ENCODE measurements at places on chromosomes 3 and 15.

DNA sequence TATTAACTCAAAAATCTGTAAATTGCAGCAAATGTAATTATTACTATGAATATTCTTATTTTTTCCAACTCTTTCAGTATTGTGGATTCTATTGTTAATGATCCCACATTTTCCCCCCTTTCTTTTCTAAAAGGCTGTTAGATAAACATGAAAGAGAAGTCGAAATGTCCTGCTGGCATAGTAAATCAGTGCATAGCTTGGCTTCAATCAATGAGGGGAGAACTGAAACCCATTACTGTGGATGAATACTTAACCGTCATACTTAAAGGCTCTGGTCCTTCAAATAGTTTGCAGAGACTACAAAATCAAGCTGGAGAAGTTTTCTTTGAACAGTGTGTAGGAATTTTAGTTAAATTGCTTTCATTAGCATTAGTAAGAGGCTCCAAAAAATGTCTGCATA, 667.9 kb downstream of the CADM2 start:
- DNase-seq: no peak

DNA sequence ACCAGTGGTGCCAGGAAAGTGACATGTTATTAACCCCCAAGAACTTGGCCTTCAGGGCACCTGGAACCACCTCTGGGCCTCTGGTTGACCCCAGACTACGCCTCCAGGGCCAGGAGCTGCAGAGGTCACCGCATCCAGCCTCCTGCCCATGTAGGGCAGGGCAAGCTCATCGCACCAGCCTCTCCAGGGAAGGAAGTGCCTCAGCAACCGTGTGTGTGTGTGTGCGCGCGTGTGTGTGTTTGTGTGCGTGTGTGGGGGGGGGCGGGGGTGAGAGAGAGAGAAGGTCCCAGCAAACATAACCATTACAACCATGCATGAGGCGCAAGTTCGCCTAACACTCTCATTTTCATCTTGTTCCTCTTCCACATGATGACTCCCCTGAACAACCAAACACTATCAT, 31.8 kb downstream of the RAB6B start:
- no peak for DNase-seq

DNA sequence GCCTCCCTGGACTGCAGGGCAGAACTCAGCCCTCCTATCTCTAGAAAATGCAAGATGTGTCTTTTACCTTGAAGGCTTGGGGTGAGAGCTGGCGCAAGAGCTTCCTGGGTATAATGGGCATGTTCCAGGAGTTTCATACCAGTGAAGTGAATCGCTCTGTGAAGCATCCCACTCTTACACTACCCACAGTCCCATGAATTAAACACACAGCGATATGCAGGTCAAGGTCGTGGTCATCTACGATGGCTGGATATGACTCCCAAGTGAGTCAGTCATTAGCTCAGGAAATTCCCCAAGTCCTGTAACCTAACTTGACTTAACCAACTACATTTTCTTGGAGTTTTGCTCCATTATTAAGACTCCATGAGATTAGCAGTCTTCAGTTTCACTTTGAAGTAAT, 439.7 kb downstream of the NTRK3 start:
- no peak for DNase-seq

GRCh38 chr15:52464478-52464877, 64.2 kb downstream of the MYO5A start:
- DNase-seq: no peak

DNA sequence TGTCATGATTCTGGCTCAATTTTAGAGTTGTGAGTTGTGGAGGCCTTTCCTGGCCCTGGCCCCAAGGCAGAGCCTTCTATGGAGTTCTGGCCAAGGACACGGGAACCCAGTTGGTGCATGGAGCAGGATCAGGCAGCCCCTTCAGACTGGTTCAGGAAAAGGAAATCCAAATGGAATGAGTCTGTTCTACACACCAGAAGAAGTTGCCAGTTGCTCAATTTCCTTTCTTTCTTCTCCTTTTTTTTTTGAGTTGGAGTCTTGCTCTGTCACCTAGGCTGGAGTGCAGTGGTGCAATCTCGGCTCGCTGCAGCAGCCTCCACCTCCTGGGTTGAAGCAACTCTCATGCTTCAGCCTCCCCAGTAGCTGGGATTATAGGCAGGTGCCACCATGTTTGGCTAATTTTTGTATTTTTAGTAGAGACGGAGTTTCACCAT, 28.9 kb upstream of the BHLHE40 start:
- no peak for DNase-seq

DNA sequence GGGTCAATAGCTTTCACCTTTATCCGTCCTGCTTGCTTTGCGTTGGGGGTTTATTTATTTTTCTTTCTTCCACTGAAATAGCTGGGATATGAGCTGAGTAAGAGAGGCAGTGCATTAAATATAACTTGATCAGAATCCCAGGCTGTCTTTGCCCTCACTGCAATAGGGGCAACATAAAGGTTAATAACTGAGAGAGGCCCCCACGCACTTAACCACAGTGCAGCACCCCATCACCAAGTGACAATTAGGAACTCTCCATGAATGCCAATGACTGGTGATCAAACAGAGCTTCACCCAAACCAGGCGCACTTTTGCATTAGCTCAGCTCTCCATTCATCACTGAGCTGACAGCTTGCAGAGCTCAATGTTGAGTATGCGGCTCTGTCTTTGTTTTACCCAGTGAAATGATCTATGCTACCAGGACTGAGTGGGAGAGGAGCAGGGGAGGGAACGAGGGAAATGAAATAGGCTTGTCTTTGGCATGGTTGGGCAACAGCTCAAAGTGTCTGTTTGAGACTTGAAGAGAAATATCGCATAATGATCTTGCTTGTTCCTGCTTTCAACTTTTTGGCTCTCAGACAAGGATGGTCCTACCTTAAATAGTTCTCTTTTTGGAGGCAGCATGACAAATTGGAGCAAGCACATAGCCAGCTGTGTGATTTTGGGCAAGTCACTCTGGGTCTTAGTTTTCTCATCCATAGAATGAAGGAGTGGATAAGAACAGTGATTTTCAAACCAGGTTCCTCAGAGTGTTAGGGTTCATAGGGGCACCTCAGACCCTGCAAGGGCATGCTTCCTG, 14.5 kb upstream of the GLCE start:
- no peak for DNase-seq

Data from HuH-7 (cell line).